Kasumi-1 (cell line): ENCODE measurements at places on chromosomes 11 and 22.

- no peak for DNase-seq
Observed at GRCh38 chr22:22022947-22023534, 40.5 kb upstream of the TOP3B start.

- DNase-seq, result no peak
Observed at GRCh38 chr11:78109081-78110015, 29.7 kb upstream of the NDUFC2 start.

GRCh38 chr11:93099806-93100205 lies 98.0 kb downstream of the SLC36A4 start:
- DNase-seq, result no peak

- no peak for DNase-seq
Observed at GRCh38 chr11:72354356-72355115, 79.8 kb downstream of the CLPB start.

- peak; percentile 14 for DNase-seq
Observed at GRCh38 chr11:134032043-134032442, 36.8 kb upstream of the JAM3 start.

- DNase-seq, result no peak
Observed at GRCh38 chr11:37230865-37231264, 632.8 kb upstream of the RAG2 start.

DNA sequence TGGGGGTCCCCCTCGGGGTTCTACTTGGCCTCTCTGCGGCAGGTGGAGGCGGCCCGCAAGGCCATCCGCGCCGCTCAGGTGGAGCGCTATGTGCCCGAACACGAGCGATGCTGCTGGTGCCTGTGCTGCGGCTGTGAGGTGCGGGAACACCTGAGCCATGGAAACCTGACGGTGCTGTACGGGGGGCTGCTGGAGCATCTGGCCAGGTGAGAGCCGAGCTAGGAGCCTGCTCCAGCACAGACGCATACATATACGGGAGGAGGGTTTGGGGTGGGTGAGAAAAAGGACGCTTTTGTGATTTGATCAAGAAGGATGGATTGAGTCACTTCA lies 415 bp downstream of the CENATAC start:
- no peak for DNase-seq

- DNase-seq, result no peak
Observed at GRCh38 chr11:107743191-107743590, 31.3 kb upstream of the SLN start.

- DNase-seq, result no peak
Observed at GRCh38 chr22:31533374-31533773, 37.0 kb downstream of the SFI1 start.

DNA sequence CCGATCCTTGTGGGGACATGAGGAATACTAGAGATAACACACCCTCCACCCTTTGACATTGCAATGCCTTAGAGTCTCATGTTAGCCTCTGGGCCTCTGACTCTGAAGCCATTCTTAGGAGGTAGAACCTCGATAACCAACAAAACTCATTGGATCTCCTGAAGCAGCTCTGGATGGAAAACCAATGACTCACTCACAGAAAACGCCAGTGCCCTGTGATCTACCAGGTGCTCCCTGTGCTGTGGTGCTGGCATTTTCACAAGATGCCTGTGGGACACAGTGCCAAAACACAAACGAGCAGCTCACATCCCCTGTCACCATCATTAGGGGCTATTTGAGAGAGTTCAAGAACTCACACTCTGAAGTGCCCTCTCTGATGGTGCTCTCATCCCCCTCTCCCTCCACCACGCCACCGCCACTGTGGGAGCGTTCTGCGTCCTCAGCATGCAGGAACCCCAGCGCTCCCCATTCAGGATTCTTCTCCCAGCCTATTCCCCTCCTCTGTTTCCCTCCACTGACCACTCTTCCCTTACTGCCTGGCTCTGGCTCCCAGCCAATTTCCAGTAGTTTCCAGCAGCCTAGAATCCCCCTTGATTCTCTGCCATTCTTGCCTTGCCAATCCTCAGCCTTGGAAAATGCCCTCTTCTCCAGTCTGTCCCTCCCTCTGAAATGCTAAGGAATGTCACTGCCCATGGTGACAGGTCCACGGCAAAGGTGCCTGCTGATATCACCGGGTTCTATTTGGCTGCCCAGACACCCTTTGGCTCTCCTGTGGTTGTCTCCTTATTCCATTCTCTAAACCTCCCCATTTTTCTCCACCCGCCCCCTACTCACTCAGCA lies 4.7 kb upstream of the POLD4 start:
- no peak for DNase-seq

DNA sequence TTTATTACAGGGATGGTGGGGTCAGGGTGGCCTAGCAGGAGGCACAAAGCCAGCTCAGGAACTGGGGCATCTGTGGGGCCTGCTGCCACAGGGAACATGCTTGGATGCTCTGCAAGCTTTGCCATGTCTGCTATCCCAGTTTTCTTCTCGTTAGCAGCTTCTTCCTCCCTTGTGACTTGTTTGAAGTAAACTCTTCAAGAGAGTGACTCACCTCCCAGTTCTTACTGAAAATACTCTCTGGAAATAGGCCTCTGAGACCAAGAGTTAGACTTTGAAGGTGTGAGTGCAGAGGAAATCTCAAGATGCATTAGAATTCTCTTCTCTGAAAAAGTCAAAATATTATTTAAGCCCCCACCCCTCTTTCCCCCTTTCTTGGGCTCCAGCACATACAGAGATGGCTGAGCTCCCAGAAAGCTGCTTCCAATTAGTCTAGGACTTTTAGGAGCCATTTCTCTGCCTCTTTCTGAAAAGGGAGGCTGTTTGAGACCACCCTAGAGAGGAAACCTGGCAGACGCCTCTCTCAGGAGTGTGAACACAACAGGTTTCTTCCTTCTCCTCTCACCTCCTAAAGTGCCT lies 15.1 kb downstream of the CWC15 start:
- DNase-seq, result no peak

GRCh38 chr11:16096336-16096735 lies 260.0 kb downstream of the SOX6 start:
- no peak for DNase-seq

- DNase-seq, result no peak
Observed at GRCh38 chr11:81332276-81332675, 1401.4 kb downstream of the FAM181B start.

DNA sequence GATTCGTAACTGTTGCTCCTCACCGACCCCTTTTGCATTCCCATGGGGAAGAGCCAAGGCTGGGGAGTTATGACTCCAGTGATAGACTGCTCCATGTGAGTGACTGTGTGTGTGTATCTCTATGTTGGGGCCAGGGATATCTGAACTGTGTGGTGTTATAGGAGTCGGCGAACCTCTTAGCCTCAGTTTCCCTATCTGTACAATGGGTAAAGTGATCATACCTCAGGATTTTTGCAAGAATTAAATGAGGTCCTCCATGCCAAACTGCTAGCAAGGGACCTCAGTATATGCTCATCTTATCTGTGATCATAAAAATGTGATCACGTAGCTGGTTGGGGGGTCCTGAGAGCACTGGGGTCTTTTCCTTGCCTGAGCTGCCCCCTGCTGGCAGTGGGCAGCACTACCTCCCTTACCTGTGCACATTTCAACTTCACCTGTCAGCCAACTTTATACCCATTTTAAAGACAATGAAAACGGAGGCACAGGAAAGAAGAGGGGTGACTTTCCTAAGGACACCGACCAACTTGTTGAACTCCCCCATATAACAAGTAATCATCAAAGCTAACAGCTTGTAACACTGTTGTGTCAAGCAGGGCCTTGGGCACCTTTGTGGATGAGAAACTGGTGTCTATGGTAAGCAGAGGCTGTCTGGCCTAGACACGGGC lies 1.4 kb upstream of the DPP3 start:
- no peak for DNase-seq

DNA sequence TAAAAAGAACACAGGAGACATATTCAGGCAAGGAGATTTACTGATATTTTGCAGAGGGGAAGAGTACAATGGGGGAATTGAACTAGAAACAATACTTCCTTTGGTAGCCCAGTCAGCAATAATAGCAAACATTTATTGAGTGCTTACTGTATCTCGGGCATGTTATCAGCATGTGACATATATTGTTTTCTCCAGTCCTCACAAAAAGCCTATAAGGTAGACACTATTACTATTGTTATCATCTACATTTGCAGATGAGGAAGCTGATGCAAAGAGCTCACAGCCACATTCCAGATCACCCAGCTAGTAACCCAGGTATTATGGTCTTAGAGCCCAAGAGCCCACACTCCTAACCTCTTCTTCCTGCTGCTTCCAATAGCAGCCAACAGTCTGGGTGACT lies 27.9 kb downstream of the NAV2 start:
- no peak for DNase-seq

- no peak for DNase-seq
Observed at GRCh38 chr11:27057091-27057780, 16.6 kb downstream of the BBOX1 start.

DNA sequence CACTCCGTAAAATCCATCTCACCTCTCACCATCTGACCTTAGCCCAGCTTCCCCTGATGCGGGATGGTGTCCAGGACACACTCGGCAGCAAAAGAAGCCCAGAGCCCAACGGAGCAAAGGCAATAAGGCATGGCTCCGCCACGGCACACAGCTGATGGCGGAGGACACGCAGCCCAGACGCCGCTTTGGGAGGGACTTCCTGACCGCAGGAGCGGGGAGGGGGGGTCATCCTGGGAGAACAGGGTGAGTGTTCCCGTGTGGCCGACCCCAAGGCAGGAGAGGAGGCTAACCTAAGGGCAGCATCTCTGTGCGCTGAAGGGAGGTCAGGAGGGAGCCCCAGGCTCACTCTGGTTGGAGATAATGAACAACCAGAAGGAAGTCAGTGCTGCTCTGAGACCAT lies 71.3 kb downstream of the TRMU start:
- no peak for DNase-seq

DNA sequence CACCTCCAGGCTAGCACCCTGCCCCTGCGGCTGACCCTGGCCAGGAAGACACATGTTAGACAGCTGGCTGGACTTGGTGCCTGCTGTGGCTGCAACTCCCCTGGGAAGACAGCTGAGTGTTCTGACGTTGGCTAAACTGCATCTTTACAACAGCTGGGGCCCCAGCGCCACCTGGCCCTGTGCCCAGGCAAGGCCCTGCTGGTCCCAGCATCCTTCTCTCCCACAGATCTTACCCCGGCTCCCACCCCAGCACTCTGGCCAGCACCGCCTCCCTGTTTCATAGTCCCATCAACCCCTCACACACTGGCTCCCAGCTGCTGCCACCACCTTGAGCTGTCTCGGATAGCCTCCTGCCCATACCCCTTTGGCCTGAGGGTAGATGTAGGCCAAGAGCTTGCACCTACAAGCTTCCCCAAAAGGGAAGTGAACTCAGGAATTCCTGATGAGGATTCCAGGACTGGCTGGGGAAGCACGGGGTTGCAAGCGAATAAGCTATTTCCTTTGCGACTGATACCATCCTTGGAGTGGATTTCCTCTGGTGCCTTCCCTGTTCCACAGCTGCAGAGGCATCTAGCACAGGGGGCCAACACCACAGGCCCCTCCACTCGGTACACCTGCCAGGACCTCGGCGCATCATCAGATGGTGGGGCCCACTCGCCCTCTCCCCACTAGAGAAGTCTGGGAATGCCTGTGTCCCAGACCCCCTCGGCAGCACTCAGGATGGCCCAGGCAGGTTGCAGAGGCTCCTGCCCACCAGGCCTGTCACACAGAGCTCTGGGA lies 28.5 kb downstream of the RSPH14 start:
- DNase-seq, result no peak

DNA sequence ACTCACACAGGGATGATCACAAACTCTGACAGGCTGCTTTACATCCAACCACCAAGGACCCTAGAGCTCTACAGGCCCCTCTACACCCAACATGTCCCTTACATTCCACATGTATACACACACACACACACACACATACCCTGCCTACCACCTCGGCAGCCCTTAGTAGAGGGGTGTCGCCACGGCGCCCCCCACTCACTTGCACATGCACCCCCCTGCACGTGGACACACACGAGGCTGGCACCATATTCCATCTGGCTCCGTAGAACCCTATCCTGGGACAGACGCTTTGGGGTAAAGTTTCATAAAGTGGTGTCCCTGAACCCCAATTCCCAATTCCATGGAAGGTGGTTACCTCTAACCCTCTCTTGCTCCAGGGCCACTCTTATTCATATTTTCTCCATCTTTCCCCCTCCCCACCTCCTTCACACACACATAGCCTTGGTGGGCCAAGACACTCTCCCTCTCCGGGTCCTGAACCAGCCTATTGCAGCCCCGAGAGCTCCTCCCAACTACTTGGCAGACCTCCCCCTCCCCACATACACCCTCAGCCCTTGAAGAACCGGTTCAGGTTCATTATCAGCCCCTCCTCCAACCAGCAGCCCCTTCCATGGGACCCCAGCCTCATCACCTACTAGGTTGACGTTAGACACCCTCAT lies 809 bp downstream of the PDE2A start:
- DNase-seq, result peak; percentile 8

DNA sequence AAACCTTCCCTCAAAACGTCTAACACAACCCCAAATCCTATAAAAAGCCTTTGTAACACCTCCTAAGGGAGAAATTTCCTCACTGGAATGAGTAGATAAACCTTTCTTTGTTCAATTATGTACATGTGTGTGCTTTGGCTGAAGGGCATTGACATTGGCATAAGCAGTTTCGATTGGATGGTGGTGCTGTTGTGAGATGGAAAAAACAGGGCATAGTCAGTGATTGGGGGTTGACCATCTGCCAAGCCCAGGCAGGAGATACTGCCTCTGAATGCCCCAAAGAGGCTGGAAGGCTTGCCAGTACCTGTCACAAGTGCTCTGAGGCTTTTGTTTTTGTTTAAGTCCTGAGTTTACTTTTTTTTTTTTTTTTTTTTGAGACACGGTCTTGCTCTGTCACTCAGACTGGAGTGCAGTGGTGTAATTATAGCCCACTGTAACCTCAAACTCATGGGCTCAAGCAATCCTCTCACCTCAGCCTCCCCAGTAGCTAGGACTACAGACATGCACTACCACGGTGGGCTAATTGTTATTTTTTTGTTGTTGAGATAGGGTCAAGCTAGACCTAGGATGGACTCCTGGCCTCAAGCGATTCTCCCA lies 1.2 kb upstream of the CCDC117 start:
- DNase-seq, result no peak

GRCh38 chr11:120759046-120759445 lies 247.5 kb downstream of the GRIK4 start:
- DNase-seq, result no peak

DNA sequence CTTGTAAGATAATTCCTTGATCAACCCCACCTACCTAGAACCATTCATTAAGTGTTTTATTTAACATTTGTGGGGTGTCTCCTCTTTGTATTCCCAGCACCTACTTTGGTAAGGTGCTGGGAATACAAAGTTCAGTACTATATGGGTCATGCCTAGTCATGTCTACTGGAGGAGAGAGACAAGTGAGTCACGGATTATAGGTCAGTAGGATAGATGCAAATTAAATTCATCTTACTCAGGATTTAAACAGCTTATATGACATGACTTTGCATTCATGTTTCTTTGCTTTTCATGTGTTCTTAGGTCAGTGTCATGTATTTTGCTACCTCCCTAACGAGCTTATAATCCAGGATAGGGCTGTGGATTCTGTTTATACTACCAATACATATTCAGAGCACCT lies 3.4 kb upstream of the FADS1 start:
- no peak for DNase-seq
